ENCODE measurements at places on chromosomes 1 and 21. TPM values are rescaled to one million over a fixed set of nuclear protein-coding genes. Genes with fewer than 3 reads are reported as not detected.
A peak's percentile ranks its signal among the peaks of the same experiment; 100 is the strongest.

GRCh38 chr1:106325600-106325999, 730.9 kb upstream of the PRMT6 start:
- H3K27me3 ChIP-seq: no peaks in the 10 kb centered on the region
- H3K36me3 ChIP-seq: no peaks in the 10 kb centered on the region
- H3K4me3 ChIP-seq: no peak overlapping the region
- no peak overlapping the region for H3K27ac ChIP-seq
- DNase-seq: no peak
- H3K4me1 ChIP-seq: no peaks in the 10 kb centered on the region

DNA sequence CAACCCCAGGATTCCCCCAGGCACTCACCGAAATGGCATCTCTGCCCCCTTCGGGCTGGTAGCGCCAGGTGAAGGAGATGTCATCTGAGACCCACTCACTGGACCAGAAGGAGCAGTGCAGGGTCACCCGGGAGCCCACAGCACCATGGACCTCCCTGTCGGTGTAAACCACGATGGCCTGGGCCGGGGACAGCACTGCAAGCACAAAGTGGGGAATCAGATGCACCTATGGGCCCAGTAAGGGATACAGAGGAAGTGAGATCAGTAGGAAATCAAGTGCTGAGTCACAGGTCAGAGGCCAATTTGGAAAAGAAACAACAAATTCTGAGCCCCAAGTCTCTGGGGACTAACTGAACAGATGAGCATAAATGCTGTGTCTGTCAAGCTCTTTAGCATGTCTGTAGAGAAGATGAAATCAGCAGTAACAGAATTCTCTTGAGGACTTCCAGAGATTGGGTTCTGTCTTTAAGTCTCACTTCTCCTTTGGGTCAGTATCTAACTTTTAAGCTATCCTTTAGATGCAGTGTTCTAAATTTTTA, 2.5 kb downstream of the MPZ start:
- H3K27me3 ChIP-seq: no peaks in the 10 kb centered on the region
- no peak overlapping the region for H3K27ac ChIP-seq
- H3K4me3 ChIP-seq: no peak overlapping the region
- peaks cover 4% of the 10 kb centered on the region for H3K36me3 ChIP-seq
- H3K4me1 ChIP-seq: peaks cover 29% of the 10 kb centered on the region

The EFNA3 gene
- total RNA-seq: 4.1 TPM

The FAM72B gene
- 58.1 TPM for total RNA-seq

The CXADR gene
- 0.23 TPM for total RNA-seq

GRCh38 chr1:243718893-243719292, 131.2 kb downstream of the AKT3 start:
- H3K27ac ChIP-seq: no peak overlapping the region
- H3K36me3 ChIP-seq: no peaks in the 10 kb centered on the region
- DNase-seq: no peak
- H3K4me1 ChIP-seq: peaks cover 27% of the 10 kb centered on the region
- H3K4me3 ChIP-seq: no peak overlapping the region

The WDR4 gene
- 18.9 TPM for total RNA-seq

GRCh38 chr1:214541206-214541605, 10.2 kb downstream of the PTPN14 start:
- H3K36me3 ChIP-seq: no peaks in the 10 kb centered on the region
- H3K4me1 ChIP-seq: no peaks in the 10 kb centered on the region
- peaks cover 6% of the 10 kb centered on the region for H3K27me3 ChIP-seq
- H3K4me3 ChIP-seq: no peak overlapping the region

DNA sequence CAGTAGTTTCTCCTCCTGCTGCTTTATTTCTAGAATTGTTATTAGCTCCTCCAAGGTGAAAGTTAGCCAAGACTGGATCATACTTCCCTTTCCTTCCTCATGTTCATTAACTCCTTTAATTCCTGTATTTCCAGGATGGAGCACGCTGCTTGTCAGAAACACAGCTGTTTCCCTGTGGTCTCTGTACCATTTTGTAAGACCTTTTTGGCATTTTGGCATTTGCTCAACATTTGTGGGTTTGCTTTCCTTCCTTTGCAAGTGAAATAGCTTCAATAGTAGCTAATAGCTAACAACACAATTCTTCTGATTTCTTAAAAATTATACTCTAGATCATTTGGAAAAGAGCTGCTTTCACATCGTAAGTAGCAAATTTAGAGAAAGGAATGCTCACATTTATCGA, 44.3 kb upstream of the HPDL start:
- H3K27me3 ChIP-seq: no peaks in the 10 kb centered on the region
- no peak overlapping the region for H3K4me3 ChIP-seq
- no peak overlapping the region for H3K27ac ChIP-seq
- no peaks in the 10 kb centered on the region for H3K36me3 ChIP-seq
- H3K4me1 ChIP-seq: no peaks in the 10 kb centered on the region

DNA sequence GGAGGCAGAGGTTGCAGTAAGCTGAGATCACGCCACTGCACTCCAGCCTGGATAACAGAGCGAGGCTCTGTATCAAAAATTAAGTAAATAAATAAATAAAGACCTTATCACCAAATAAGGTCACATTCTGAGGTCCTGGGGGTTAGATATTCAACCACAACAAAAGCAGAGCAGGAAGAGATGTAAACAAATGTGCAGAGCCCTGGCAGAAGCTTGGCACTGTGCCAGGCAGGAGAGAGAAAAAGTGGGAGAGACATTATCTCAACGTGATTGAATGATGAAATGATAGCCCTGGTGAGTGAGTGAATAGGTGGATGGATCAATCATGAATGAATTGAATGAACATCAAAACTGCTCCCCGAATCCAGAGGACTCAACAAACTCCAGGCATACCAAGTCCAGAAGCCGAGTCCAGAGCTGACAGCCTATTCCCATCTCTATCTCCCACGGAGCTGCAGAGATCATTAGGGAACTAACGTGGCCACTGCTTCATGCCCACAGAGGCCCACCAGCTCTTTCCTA, 150.7 kb downstream of the TOMM20 start:
- H3K27ac ChIP-seq: peak overlapping the region; percentile 89
- peaks cover 14% of the 10 kb centered on the region for H3K36me3 ChIP-seq
- H3K27me3 ChIP-seq: no peaks in the 10 kb centered on the region

The RHD gene
- 0.12 TPM for total RNA-seq

The ANKRD34A gene
- 2.6 TPM for total RNA-seq
